ENCODE measurements at places on chromosomes 3 and 15.

GRCh38 chr3:124964387-124964786, 29.8 kb upstream of the MUC13 start:
- DNase-seq: peak; percentile 38

GRCh38 chr3:135229018-135229495, 434.0 kb downstream of the EPHB1 start:
- peak; percentile 11 for DNase-seq

DNA sequence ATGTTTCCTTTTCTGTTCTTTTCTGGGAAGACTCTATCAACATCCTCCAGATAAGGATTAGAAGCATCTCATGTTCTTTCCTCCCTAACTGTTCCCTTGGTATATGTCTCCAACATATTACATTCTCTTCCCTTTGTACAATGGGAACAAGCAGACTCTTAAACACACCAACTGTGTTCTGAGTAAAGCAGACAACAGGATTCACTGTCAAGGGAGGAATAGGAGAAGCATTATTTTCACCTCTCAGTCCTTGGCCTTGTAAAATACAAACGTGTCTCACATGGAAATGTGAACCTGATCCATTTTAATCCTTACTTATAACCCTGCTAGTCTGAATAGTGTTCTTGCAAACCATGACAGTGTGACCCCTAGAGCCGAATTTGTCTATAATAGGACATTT, 19.6 kb downstream of the GYG1 start:
- no peak for DNase-seq

GRCh38 chr3:144879701-144880100, 908.1 kb downstream of the DIPK2A start:
- DNase-seq: no peak

DNA sequence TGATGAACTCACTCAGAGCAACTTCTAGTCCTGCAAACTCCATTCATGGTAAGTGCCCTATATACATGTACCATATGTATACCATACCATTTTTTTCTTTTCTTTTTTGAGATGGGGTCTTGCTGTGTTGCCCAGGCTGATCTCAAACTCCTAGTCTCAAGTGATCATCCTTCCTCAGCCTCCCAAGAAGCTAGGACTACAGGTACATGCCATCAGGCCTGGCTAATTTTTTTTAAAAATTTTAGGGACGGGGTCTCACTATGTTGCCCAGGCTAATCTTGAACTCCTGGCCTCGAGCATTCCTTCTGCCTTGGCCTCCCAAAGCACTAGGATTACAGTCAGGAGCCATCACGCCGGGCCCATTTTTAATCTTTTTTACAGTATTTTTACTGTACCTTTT, 67.3 kb upstream of the MFGE8 start:
- DNase-seq: no peak

DNA sequence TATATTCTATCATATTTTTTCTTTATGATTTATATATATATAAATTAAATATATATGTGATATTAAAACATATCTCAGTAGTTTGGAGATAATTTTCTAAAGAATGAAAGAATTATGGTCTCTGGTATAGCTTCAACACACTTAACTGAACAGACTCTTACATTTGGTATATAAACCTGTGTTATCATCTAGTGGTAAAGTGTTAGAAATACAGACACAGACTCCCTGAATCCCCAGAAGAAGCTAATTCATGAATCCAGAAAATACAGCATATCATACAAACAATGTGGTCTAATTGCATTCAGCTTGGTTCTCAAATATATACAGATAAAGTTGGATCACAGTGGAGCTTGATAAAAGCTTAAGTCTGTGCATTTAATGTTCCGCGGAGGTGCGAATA, 1100.4 kb downstream of the ROBO2 start:
- DNase-seq: no peak

- peak; percentile 48 for DNase-seq
These were observed 146.6 kb downstream of the TBL1XR1 start for GRCh38 chr3:177050501-177051237.

- DNase-seq: no peak
These were observed 92.5 kb upstream of the MBNL1 start for GRCh38 chr3:152176241-152176640.

GRCh38 chr3:123054109-123054778, 12.6 kb upstream of the PDIA5 start:
- no peak for DNase-seq

GRCh38 chr15:64426845-64427465, 33.4 kb upstream of the ZNF609 start:
- DNase-seq: peak; percentile 59

GRCh38 chr3:15810702-15811101, 12.9 kb upstream of the ANKRD28 start:
- DNase-seq: peak; percentile 37

GRCh38 chr3:32616267-32616962, 45.8 kb upstream of the DYNC1LI1 start:
- DNase-seq: no peak

GRCh38 chr15:90883526-90883975, 753 bp upstream of the FES start:
- DNase-seq: no peak

- DNase-seq: no peak
These were observed 84.7 kb downstream of the PPP2R3A start for GRCh38 chr3:136050250-136050649.

- peak; percentile 66 for DNase-seq
These were observed 15.2 kb upstream of the ACTC1 start for GRCh38 chr15:34810443-34811129.

GRCh38 chr15:100308213-100308600, 33.6 kb downstream of the ADAMTS17 start:
- DNase-seq: no peak

DNA sequence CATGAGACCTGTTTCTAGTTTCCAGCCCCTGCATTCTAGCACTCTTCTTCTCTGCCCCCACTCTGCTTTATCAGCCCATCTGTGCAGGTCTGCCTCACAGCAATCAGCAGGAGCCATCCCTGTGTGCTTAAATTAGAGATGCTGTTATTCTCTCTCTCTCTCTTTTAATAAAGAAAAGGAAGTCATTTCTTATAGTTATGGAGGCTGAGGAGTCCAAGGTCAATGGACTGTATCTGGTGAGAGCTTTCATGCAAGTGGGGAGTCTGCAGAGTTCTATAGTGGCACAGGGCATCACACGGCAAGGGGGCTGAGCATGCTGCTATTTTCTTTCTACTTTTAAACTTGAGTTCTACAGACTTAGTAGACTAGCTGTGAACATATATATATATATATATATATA, 4.5 kb upstream of the ST6GAL1 start:
- DNase-seq: no peak

- no peak for DNase-seq
These were observed 50.0 kb upstream of the CDIN1 start for GRCh38 chr15:36529296-36530011.

GRCh38 chr15:28133281-28133680, 34.2 kb upstream of the OCA2 start:
- DNase-seq: no peak

GRCh38 chr3:175479800-175480199, 620.7 kb downstream of the NAALADL2 start:
- DNase-seq: no peak

DNA sequence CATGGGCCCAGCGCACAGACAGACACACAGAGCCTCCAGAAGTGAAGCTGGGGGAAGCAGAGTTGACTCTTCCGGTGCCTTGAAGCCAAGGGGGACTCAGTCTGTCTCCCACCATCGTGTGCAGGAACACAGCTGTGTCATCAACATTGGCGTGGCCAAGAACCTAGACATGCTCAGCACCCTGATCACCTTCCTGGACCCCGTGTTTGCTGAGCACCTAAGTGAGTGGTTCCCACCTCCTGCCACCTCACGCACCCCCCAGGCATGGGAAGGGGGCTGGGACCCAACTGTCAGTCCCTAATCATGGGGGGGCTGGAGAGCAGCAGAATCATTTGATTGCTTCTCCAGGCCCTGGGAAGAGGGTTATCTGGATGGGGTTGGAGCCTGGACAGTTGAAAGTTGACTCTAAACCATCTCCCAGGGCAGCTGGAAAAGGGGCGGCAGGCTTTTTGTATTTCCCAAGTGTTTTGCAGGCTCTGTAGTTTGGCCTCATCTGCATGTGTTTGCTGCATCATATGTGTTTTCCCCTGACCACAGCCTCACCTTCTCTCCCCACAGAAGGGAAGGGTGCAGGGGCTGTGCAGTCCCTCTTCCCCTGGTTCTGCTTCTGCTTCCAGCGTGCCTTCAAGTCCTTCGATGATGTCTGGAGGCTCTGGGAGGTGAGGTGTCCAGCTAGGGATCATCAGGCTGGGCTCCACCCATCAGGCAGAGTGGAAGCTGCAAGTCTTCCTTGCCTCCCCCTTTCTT, 12.8 kb downstream of the TBC1D21 start:
- DNase-seq: no peak

DNA sequence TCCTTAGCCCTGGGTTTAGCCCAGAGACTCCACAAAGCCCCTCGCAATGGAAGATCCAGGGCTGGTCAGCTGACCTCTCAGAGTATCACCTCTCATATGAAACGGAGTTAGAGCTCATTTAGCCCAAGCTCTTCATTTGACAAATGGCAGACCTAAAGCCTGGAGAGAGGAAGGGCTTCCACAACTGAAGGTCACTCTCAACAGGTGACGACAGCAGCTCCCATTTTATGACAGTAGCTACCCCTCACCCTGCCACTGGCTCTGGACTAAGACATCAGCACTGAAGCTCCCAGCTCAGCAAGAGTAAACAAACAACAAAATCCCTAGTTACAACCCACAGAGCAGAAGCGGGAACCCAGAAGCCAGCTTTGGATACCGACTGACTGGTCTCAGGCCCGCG, 33.7 kb downstream of the TLE3 start:
- DNase-seq: no peak

GRCh38 chr15:71011503-71012155, 103.6 kb upstream of the THSD4 start:
- DNase-seq: peak; percentile 66

DNA sequence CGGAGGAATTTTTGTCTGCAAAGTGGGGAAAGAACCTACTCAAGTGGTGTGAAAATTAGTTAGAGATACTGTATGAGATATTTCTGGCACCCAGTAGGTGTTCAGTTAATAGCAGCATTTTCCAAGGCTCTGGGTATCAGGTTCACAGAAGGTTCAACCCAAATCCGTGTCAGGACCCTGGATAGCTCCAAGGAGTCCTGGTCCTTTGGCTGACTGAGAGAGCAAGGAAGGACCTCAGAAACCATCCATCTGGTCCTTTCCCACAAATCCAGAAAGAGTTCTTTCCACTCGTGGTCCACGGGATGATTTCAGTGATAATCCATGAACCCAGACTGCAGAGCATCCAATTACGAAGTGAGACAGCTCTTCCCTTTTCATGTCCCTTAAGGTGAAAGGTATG, 51.4 kb downstream of the SLC6A11 start:
- no peak for DNase-seq

DNA sequence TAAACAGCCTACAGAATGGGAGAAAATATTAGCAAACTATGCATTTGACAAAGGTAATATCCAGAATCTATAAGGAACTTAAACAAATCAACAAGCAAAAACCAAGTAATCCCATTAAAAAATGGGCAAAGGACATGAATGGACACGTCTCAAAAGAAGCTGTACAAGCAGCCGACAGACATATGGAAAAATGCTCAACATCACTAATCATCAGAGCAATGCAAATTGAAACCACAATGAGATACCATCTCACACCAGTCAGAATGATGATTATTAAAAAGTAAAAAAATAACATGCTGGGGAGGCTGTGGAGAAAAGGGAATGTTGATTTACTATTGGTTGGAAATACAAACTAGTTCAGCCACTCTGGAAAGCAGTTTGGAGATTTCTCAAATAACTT, 30.7 kb upstream of the PPM1L start:
- DNase-seq: no peak

DNA sequence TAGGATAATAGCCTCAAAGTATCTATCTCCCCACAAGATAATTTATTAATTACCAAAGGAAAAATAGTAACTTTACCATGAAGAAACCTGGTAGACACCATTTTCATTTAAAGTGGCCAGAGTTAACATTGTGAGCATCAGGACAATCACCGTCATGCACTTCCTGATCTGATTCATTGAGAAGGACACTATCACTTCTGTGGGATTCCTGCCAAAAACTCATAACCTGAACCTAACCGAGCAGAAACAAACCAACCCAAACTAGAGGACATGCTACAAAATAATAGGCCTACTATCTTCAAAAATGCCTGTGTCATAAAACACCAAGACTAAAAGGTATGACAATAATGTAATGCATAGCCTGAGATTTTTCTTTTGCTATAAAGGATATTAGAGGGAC, 39.0 kb downstream of the FSIP1 start:
- DNase-seq: peak; percentile 58

- DNase-seq: no peak
These were observed 52.8 kb downstream of the ITGA11 start for GRCh38 chr15:68379058-68379758.

GRCh38 chr3:187125319-187126031, 13.8 kb downstream of the RPL39L start:
- no peak for DNase-seq

DNA sequence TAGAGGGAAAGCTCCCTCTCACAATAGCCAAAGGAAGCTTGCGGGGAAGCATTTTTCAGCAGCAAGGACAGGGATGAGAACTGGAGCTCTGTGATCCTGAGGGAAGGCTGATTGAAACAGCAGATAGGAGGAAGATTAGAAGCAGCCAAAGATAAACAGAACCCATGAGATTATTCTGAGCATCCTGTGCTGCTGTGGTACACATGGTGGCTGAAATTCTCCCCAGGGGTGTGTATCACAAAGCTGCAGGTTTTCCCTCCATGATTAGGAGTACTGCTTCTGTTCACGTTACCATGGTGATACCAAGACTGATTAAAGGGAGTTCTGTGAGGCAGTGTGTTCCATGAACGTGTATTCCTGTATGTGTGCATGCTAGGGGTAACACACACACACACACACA, 30.3 kb upstream of the PSMD6 start:
- DNase-seq: no peak

DNA sequence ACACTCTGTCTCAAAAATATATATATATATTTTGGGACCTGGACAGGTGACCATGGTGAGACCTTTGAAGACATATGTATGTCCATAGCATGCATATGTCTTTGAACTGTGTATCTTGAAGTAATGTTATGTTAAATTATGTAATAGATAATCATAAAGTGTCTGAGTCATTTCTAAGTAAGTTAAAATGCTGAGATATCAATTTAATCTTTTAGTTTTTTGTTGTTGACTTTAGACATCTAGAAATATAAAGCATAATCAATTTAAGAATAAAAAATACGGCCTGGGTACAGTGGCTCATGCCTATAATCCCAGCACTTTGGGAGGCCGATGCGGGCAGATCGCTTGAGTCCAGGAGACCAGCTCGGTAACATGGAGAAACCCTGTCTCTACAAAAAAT, 12.7 kb upstream of the SETD2 start:
- DNase-seq: no peak
